ENCODE measurements at places on chromosomes 3 and 15. TPM values are rescaled to one million over a fixed set of nuclear protein-coding genes. Genes with fewer than 3 reads are reported as not detected.

IMPG2 gene
- total RNA-seq = not detected

KCNAB1 gene
- not detected for total RNA-seq

PLCH1 gene
- 1.1 TPM for total RNA-seq

GRAMD2A gene
- total RNA-seq = not detected

RGMA gene
- 0.18 TPM for total RNA-seq

HRH1 gene
- 9.7 TPM for total RNA-seq

PATL2 gene
- 0.34 TPM for total RNA-seq

SLC12A1 gene
- total RNA-seq = not detected

ALPK3 gene
- total RNA-seq = 0.03 TPM
